CD4-positive, alpha-beta T cell treated with Interleukin-10 for 1 hour (primary cell): ENCODE measurements at places on chromosomes 11 and 22.

DNA sequence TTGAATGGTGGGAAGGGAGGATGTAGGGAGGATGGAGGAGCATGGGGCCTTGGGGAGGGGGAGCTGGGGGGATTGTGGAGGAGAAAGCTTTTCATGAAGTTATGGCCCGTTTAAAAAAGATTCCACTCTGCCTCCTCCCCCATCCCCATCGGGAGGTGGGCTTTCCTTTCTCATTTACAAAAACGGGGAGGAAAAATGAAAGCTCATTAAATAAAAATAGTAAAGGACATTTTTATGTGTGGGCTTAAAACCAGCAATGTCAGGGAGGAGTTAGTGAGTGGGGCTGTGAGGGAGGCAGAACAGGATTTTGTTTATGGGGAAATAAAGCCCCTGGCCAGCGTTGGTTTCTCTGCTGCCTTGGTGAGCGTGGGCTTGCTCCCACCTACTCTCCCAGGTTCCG lies 83.2 kb downstream of the ZBTB16 start:
- DNase-seq: no peak

GRCh38 chr11:112977755-112978154 lies 16.5 kb downstream of the NCAM1 start:
- DNase-seq: no peak

GRCh38 chr11:2221591-2221990 lies 48.8 kb downstream of the ASCL2 start:
- no peak for DNase-seq

DNA sequence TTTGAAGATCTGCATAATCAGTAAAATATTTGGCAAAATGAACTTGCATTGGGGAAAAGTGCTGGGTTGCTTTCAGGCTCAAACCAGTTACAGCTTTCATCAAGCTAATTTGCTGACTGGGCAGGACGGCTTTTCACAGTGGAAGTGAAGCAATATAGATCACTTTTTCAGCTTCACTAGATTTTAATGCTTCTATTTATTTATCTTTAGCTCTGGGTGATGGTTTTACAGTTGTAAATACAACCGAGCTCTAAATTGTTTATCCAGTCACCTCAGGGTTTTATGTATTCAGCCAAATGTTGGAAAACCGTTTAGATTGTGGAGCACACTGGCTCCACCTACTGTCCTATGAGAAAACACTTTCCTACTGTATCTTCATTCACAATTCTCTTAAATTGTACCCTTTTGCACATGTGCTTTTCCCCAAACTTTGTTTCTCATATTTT lies 58.2 kb downstream of the ACER3 start:
- DNase-seq: peak; percentile 29

- DNase-seq: no peak
Measured at GRCh38 chr11:100308202-100308601, 378.9 kb upstream of the ARHGAP42 start.

DNA sequence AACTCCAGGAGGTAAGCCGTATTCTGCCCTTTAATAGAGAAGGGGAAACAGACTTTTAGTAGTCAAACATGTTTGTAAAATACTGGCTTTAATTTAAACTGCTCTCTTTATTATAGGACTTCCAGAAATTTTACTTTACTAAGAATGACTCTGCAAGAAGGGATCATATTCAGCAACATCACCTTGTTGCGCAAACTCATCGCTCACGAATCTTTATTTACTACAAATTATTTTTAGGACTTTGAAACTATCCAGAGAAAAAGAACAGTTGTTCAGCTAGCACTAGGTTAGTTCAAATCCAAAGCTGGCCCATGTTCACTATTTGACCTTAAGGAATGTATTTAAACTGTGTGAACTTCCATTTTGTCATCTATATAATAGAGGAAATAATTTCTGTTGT lies 498.3 kb upstream of the TENM4 start:
- DNase-seq: no peak

- DNase-seq: no peak
Measured at GRCh38 chr22:28332410-28332809, 347.2 kb downstream of the TTC28 start.

DNA sequence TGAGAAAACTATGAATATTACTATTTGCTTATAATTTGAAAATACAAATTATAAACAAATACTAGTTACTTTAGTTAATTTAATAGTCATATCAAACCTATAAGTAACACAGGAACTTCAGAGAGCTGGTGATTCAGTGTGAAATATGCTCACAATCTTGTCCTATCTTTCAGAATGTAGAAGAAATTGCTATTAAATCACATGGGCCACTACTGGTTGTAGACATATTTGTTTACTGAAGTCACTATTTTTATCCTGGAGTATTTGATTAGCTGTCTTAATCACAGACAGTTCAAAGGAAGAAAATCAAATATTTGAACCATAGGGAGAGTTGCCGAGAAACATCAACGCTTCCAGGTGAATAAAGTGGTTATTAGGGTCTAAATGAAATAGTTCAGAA lies 187.6 kb upstream of the ANO3 start:
- DNase-seq: no peak

- DNase-seq: peak; percentile 35
Measured at GRCh38 chr11:62054484-62055121, 69.2 kb upstream of the INCENP start.

- no peak for DNase-seq
Measured at GRCh38 chr11:132549001-132549400, 983.3 kb downstream of the OPCML start.

DNA sequence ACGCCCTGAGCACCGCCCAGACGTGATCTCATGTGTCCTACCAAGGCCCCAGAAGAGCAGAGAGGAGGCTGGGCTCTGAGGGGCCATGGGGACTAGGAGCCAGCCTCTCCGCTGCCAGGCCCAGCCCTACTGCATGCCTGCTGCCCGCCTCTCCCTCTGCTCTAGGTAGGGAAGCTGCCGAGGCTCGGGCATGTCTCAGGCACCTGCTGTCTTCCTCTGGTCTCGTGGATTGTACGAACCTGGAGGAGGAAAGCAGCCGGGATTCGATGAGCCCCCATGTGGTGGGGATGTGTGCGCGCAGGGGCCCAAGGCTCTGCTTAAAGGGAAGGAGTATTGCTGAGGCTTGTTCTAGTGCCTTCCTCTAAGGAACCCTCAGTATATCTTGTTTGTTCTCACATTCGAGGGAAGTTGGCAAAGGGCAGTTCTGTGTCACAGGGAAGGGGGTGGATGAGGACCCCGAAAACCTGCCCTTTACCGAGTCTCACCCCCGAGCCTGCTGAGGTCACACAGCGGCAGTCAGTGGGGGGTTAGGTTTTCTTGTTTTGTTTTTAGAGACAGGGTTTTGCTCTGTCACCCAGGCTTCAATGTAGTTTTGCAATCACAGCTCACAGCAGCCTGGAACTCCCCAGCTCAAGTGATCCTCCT lies 21.2 kb downstream of the DAGLA start:
- DNase-seq: no peak

- DNase-seq: no peak
Measured at GRCh38 chr11:2303627-2304505, 2.1 kb downstream of the TSPAN32 start.

GRCh38 chr11:61725781-61726231 lies 26.6 kb upstream of the MYRF start:
- no peak for DNase-seq

GRCh38 chr11:870418-870817 lies 27.8 kb downstream of the TSPAN4 start:
- DNase-seq: no peak
